COLO829 (cell line): ENCODE measurements at places on chromosomes 6 and 20.

GRCh38 chr20:45408646-45409213 is 641 bp downstream of the DBNDD2 start:
- no peak for DNase-seq

DNA sequence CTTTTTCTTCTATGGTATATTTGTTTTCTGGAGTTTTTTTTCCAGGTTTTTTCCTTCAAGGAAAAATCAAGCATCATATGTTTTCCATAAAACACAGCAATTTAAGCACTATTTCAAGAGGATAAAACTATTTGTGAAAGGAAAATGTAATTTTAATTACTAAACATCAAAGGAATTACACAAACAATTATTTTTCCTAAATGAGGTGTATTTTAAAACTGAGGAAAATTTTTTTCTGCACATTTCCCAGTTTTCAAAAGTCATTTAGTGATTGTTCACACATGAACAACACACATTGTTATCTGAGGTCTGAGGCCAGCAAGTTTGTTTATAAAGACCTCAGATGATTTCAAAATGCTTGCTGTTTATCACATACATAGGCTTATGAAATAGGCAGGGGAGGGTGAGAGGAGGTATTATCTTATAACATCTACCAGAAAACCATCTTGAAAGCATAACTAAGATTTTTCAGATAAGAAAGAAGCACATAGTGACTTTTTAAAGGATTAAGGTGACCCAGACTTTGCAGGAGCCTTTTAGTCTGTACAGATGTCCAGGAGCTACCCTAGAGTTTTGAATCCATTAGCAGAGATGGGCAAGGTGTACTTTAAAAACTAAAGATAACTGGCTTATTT is 381.6 kb downstream of the GJA1 start:
- DNase-seq: no peak

DNA sequence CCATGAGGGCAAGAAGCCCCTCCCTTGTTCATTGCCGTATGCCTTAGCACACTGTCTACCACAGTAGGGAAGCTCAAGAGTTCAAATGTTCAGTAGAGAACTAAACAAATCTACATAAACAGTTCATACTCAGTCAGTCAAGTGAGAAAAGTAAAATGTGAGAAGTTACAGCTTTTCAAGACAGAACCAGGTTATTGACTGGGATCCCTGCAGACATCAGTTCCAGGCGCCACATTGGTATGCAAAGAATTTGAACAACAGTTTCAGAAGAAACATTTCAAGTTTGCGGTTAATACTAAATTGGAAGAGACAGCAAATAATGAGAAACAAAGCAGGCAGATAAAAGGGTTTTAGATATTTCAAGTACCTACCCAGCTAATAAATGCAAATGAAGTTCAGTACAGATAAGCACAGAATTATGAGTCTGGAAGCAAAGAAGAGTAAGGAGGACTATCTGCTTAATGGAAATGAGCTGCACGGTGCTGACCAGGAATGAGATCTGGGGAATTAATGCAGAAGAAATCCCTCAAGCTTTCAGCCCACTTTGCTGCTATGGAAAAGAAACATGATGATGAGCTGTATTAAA is 246.2 kb downstream of the HACE1 start:
- DNase-seq: no peak

- DNase-seq: no peak
Measured at GRCh38 chr6:132410830-132411229, 9.6 kb upstream of the MOXD1 start.

DNA sequence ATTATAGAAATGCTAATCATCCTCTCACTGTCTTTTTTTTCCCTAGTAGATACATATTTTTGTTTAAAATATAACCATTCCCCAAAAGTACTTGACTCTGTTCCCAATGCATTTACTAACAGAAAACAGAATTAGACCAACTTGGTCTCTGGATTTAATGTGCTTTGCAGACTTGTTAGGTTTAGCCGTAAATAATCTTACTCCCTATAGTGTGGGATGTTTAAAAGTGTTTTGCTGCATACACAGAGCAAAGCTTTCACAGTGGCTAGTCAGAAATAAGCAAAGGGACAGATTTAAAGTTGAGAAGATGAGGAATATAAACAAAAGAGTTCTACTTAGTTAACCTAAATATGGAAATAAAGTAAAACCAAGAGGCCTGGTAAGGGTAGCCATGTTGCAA is 527.5 kb downstream of the HDGFL1 start:
- DNase-seq: no peak

DNA sequence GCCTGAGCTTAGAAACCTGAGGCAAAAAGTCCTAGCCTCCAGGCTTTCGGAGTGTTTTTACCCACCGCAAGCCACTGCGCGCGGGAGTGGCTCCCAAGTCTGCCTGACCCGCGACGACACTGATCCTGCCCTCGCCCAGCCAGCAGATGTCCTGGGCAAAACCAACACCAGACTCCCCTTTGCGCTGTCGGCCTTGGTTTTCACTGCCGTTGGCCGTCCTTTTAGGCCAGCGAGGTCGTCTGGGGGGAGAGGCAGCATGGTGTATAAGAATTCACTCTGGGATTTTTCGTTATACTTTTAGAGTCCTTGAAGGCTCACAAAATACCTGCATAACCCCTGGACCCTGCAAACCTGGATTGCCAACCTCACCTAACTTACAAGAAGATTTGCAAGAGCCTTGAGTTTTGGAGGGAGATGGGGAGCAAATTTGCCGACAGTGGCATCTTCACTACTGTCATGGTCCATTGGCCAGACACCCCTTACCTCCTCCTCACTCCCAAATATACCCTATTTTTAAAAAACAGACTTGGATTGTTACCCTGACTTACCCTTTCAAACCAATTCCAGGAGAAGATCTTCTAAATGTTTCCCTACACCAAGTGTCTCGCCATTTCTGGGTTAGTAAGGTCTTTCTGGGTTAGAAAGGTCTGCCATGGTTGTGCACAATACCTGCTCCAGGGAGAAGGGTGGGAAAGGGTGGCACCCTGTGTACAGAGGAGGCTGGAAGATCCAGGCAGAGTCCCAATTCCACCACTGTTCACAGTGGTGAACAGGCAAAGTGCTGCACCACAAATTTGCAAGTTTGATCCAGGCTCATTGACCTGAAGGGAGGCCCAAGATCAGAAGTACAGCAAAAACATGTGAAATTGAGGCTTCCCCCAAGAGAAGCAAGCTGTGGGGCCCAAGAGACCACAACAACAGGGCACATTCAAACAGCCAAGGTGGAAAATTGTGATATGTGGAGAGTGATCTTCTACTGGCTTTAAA is 4.4 kb downstream of the FOXA2 start:
- DNase-seq: no peak

- DNase-seq: peak; percentile 79
Measured at GRCh38 chr20:44683263-44684046, 31.7 kb upstream of the CCN5 start.

- DNase-seq: no peak
Measured at GRCh38 chr20:34629342-34629741, 47.5 kb downstream of the PIGU start.

- no peak for DNase-seq
Measured at GRCh38 chr6:168243812-168244376, 75.7 kb downstream of the DACT2 start.

- no peak for DNase-seq
Measured at GRCh38 chr6:44169886-44170570, 11.4 kb downstream of the CAPN11 start.

GRCh38 chr6:43608807-43609206 is 20.3 kb downstream of the GTPBP2 start:
- no peak for DNase-seq

GRCh38 chr20:60233018-60233630 is 274.9 kb downstream of the CDH26 start:
- DNase-seq: no peak

- DNase-seq: no peak
Measured at GRCh38 chr20:17967521-17968365, 851 bp downstream of the SNX5 start.

DNA sequence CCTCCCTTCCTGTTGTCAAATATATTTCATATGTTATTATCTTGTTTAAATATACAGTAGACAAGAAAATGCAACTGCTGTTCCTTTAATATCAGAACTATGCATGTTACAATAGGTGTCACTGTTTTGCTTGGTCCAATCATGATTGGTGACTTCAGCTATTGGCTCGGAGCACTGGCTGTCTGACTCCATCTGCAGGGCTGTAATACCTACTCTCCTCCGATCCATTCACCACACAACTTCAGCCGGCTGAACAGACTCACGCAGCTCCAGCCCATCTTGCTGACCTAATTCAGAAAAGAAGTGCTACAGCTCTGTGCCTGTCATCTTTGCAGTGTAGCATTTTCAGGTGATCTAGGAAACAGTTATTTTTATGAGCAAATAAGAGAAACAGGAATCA is at the start of gene BTBD3:
BTBD3 (plus strand) TSS at position 231 of the 400 bp plus-strand sequence. CDS start 383 bp downstream, outside the sequence.
- DNase-seq: no peak

- no peak for DNase-seq
Measured at GRCh38 chr20:56088375-56088774, 83.1 kb upstream of the CBLN4 start.

- peak; percentile 8 for DNase-seq
Measured at GRCh38 chr6:79420054-79420453, 117.2 kb downstream of the LCA5 start.
